ENCODE measurements at places on chromosomes 1 and 21.

DNA sequence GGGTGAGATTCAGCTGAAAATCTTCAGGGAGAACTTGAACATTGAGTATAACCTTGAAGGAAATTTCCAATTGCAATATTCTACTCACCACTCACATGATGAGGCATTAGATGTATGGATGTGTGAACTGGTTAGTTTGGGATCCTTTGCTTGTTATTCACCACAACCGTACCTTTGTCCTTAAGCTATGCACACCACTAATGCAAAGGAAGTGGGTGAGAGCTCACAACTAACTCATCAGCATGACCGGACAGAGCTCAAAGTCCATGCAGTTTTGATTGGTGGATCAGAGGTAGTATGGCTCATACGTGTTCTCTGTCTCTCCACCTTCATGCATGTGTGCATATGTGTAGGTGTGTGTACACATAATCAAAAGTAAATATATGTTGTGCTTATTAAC is 43.5 kb upstream of the MROH9 start:
- DNase-seq: no peak

DNA sequence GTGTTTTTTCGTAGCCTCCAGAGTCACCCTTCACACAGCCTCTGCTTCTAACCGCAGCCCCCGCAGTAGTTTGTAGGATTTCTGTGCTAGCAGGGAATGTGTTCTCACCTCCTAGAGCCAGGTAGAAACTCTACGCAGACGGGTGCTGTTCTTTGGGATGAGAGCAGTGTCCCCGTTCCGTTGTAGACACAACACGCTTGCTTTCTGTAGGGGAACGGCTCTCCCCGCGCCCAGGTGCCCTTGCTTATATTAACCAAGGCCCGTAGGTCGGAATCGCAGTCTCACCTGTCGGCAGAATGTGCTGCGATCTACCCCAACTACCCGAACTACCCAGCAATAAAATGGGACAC is 111.8 kb upstream of the NBPF11 start:
- no peak for DNase-seq

- DNase-seq: no peak
Measured at GRCh38 chr21:28317177-28317950, 675.3 kb downstream of the LTN1 start.

GRCh38 chr1:78464449-78464891 is 26.3 kb upstream of the PTGFR start:
- no peak for DNase-seq

DNA sequence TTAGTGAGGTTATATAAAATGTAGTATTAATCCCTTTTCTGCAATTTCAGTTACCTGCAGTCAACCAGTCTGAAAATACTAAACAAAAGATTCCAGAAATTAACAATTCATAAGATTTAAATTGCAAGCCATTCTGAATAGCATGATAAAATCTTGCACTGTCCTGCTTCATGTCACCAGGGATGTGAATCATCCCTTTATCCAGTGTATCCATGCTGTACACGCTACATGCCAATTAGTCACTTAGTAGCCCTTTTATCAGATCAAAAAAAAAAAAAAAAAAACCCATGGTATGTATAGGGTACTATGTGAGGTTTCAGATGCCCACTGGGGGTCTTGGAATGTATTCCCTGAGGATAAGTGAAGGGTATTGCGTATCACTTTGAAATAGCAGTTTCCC is 191.3 kb upstream of the HP1BP3 start:
- no peak for DNase-seq

DNA sequence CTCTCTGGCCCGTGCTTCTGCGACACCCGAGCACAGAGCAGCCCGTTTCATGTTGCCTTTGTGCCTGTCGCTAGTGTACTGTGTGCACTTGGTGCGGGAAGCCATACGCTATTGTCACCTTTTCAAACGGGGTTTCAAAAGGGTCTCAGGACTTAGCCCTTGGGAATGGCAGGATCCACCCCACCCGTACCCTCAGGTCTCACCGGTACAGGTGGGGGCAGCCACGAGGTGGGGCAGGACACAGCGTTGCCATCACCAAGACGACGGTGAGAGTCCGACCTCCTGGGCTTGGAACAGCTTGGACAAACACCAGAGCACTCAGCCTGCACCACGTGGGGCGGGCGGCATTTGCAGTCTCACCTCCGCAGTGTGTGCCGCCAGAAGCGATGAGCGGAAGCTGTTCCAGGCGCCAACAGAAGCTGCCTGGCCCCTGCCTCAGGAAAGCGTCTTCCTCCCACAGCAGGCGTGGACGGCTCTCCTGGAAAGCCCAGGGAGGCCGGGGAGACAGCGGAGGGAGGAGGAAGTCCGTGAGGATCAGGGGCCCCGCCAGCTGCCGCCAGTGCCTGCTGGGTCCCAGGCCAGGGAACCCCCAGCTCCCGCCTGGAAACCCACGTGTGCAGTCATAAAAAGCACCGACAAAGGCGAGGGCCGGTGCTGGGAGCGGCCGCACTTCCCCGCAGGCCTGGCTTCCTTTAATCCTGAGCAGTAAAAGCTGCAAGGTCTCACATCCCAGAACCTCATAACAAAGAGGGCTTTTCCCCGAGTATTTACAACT is 131.3 kb upstream of the ARHGEF16 start:
- DNase-seq: no peak

DNA sequence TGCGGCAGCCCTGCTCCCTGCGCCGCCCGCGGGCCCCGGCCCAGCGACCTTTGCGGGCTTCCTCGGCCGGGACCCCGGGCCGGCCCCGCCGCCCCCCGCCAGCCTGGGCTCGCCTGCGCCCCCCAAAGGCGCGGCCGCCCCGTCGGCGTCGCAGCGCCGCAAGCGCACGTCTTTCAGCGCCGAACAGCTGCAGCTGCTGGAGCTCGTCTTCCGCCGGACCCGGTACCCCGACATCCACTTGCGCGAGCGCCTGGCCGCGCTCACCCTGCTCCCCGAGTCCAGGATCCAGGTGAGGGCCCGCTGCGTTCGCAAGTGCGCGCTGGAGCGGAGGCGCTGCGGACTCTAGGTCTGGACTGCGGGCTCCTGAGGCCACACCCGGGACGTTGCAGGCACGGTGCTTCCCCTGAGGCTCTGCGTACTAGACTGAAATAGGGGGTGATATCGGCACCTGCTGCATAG is 351 bp downstream of the MIXL1 start:
- no peak for DNase-seq

- no peak for DNase-seq
Measured at GRCh38 chr1:18872071-18872611, 12.7 kb upstream of the TAS1R2 start.

DNA sequence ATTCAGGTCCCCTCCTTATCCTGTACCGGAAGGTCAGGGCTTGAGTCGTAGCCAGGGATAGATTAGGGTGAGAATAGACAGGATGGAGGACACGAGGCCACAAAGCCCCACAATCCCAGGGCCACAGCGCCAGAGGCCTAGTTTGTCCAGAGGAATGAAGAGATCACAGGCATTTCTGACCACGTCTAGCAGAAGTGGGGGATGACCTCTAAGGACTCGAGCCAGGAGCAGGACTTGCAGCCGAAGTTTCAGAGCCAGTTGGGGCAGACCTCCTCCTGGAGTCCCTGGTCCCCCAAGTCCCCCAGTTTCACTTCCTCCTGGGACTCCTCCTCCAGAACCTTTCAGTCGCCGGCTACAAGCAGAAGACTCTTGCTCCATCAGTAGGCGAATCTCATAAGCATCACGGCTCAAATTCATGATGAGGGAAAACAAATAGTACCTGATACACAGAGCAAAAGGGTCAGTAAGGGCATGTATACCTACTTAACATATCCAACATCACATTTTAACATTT is 2.3 kb upstream of the ITGA10 start:
- DNase-seq: no peak

DNA sequence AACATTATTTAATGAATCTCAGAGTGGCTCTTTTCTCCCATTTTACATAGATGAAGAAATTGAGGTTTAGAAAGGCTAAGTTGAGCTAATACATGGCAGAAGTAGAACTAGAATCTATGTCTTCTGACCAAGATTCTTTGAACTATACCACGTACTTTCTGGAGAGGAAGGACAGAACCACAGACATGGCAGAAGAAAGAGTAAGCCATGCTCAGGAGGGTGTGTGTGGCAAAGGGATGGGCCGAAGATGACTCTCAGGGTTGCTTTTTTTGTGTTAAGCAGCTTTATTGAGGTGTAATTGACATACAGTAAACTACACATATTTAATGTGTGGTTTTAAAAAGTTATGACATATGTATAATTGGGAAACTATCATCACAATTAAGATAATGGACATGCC is 69.5 kb downstream of the PEX14 start:
- DNase-seq: no peak

- no peak for DNase-seq
Measured at GRCh38 chr1:189226779-189227178, 1250.9 kb downstream of the BRINP3 start.

- no peak for DNase-seq
Measured at GRCh38 chr21:39004634-39005501, 178.4 kb downstream of the PSMG1 start.

DNA sequence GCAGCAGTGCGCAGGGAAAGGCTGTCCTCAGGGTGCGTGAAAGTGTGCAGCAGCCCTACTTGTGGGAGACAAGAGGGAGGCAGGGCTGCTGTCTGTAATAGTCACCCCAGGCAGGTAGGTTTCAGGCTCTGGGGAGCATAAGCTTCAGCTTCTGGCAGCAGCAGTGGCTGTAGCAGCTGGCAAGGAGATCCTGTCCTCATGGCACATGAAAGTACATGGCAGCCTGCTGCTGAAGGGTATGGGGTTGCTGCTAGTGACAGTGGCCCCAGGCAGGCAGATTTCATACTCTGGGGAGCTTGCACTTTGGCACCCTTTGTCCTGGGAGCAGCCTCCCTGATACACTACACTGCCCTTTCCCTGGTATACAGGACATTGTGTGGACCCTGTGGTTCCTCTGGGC is 26.3 kb downstream of the KIAA0319L start:
- DNase-seq: no peak

DNA sequence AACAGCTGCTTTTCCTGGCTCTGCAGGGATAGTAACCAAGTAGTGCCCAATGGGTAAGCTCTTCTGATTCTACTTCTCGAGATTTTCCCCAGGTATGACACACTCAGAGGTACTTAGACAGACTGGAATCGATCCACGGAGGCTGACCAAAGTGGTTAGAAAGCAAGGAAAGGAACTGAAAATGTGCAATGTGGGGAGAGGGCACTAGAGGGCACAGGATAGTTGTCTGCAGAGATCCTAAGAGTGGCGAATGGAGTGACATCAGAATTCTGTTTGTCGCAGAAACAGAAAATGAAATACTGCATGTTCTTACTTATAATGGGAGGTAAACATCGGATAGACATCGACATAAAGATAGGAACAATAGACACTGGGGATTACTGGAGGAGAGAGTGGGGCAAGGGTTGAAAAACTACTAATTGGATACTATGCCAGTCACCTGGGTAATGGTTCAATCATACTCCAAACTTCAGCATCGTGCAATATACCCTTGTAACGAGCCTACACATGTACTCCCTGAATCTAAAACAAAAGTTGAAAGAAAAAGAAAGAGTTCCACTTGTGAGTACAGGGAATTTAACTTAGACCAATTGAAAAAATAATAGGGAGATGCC is 23.3 kb downstream of the CYP2J2 start:
- DNase-seq: no peak

DNA sequence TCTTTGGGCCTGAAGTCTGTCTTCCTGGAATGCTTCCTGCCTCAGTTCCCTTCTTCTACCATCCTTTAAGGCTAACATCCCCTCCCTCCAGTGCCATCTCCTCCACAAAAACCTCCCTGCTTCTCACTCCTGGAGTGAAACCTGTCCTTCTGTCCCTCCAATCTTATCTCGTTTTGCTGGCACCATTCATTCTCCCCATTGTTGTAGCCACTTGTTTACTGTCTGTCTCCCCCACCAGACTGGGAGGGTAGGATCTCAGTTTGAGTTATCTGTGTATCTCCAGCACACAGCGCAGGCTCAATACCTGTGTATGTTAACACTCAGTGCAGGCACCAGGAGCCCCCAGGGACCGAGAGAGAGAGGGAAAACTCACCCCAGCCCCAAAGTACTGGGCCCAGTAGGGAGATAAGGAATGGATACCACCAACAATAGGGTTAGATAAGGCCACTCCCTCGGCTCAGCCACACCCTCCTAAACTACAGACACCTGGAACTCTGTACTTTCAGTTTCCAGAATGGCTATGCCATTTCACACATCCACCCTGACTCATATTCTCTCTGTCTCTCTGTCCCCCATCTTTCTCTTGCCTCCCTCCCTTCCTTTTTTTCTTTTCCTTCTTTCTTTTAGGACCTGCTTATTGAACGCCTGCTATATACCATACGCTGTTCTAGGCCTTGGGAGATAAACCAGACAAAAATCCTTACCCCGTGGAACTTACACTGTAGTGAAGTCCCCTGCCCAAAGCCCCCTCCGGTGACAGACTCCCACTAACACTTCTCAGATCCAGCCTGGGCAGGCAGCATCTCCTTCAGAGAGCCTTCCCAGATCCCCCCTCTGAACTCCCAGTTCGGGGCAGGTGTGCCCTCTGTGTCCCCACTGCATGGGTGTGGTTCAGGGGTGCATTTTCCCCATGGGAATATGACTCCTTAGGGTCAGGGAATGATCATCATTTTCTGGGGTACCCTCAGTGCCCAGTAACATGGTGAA is 3.3 kb upstream of the SSBP3 start:
- no peak for DNase-seq

DNA sequence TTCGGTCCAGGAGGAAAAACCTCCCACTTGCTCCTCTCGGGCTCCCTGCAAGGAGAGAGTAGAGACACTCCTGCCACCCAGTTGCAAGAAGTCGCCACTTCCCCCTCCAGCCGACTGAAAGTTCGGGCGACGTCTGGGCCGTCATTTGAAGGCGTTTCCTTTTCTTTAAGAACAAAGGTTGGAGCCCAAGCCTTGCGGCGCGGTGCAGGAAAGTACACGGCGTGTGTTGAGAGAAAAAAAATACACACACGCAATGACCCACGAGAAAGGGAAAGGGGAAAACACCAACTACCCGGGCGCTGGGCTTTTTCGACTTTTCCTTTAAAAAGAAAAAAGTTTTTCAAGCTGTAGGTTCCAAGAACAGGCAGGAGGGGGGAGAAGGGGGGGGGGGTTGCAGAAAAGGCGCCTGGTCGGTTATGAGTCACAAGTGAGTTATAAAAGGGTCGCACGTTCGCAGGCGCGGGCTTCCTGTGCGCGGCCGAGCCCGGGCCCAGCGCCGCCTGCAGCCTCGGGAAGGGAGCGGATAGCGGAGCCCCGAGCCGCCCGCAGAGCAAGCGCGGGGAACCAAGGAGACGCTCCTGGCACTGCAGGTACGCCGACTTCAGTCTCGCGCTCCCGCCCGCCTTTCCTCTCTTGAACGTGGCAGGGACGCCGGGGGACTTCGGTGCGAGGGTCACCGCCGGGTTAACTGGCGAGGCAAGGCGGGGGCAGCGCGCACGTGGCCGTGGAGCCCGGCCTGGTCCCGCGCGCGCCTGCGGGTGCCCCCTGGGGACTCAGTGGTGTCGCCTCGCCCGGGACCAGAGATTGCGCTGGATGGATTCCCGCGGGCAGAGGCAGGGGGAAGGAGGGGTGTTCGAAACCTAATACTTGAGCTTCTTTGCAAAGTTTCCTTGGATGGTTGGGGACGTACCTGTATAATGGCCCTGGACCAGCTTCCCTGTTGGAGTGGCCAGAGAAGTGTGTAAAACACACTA is 45.3 kb downstream of the MRPL39 start:
- peak; percentile 42 for DNase-seq

- no peak for DNase-seq
Measured at GRCh38 chr1:111483876-111484275, 10.1 kb downstream of the C1orf162 start.

- DNase-seq: no peak
Measured at GRCh38 chr1:31745096-31745945, 18.8 kb downstream of the ADGRB2 start.
